Dermis lymphatic vessel endothelial cell (primary cell): ENCODE measurements at places on chromosomes 4 and X. TPM values are rescaled to one million over a fixed set of nuclear protein-coding genes. Genes with fewer than 3 reads are reported as not detected.

The ARSJ gene
- total RNA-seq = 10.1 and 15.7 TPM in 2 replicates

The PRPS2 gene
- 10.3 and 18.0 TPM in 2 replicates for total RNA-seq

The NXF2 gene
- not detected in 2 replicates for total RNA-seq

The ASB9 gene
- total RNA-seq = 0.43 and 0.54 TPM in 2 replicates

The MAGEA6 gene
- total RNA-seq = not detected in 2 replicates

The CXCL9 gene
- not detected in 2 replicates for total RNA-seq

The TCEAL3 gene
- 7.6 and 7.7 TPM in 2 replicates for total RNA-seq

The SLC10A4 gene
- total RNA-seq = 0.09 and 0.11 TPM in 2 replicates

The NHSL2 gene
- total RNA-seq = 18.4 and 40.1 TPM in 2 replicates

The TREX2 gene
- total RNA-seq = 1.0 and 4.7 TPM in 2 replicates

The DLG3 gene
- 0.54 and 1.2 TPM in 2 replicates for total RNA-seq

The PABPC4L gene
- 0.65 and 0.77 TPM in 2 replicates for total RNA-seq

The IL13RA1 gene
- total RNA-seq = 71.4 and 117 TPM in 2 replicates

The TBC1D1 gene
- 103 TPM in 2 replicates for total RNA-seq

The MAOA gene
- total RNA-seq = 114 and 136 TPM in 2 replicates
